ENCODE measurements at places on chromosomes 7 and 10. TPM values are rescaled to one million over a fixed set of nuclear protein-coding genes. Genes with fewer than 3 reads are reported as not detected.

The VWC2 gene
- total RNA-seq = not detected

The COX15 gene
- total RNA-seq = 37.7 TPM

The IKZF1 gene
- not detected for total RNA-seq

The TMEM270 gene
- not detected for total RNA-seq

The SLC16A9 gene
- 0.80 TPM for total RNA-seq

The TLX1 gene
- total RNA-seq = not detected

The GJC3 gene
- total RNA-seq = not detected

The MET gene
- 149 TPM for total RNA-seq

The LRRTM3 gene
- total RNA-seq = not detected

- DNase-seq = no peak
Measured at GRCh38 chr10:48478980-48479811, 125.7 kb downstream of the ARHGAP22 start.

GRCh38 chr10:34200355-34200901, 614.7 kb downstream of the PARD3 start:
- DNase-seq = no peak

DNA sequence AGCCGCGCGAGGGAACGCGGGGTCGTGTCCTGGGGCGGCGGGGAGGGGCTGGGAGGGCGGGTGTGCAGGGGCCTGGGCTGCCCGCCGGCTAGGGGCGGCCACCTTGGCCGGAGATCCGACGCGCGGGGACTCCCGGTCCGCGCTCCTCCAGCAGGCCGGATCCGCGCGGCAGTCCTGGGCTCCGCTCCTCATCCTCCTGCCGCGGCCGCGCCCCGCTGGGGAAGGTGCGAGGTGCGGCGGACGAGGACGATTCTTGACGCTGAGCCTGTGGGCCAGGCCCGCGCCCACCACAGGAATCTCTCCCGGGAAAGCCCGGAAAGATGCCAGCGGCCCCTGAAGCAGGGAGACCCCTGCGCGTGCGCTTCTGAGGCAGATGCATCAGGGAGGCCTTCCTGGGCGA, 6.6 kb upstream of the OGDHL start:
- DNase-seq = no peak

DNA sequence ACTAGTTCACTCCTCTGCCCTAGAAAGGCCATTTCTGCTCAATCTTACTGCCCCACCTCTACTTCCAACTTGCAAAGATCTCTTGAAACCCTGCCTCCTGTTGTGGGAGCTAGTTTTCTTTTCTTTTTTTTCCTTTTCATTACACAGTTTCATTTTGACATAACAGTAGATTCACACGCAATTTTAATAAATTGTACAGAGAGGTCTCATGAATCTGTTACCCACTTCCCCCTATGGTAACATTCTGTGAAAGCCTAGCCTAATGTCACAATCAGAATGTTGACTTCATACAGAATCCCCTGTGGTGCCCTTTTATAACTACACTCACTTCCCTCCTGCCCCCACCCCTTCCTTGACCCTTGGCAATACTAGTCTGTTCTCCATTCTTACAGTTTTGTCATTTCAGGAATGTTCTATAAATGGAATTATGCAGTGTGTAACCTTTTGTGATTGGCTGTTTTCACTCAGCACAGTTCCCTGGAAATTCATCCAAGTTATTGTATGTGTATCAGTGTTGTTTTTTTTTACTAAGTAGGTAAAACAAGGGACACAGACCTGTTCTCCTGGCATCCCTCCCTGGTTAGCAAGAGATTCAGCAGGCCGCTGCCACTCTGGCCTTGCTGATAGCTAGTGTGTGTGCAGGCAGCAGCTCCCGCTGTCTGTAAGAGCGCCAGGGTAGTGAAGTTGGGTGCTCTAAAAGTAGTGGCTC, 21.5 kb downstream of the CHST3 start:
- DNase-seq = peak; percentile 68

DNA sequence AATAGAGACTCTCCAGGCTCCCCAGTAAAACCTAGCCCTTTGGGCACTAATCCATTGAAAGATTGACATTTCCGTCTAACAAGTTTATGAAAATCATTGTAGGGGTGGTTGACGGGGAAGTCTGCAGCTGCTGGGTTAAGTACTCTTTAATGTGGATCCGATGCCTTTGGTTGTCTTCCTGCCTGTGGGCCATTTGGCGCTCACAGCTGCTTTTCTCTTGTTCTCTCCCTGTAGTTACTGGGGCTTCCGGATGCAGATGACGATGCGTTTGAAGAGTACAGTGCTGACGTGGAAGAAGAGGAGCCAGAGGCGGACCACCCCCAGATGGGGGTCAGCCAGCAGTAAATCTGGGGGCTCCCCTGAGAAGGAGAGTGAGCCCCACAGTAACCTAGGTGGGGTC, 22.4 kb downstream of the MTURN start:
- DNase-seq = no peak

GRCh38 chr10:89706011-89706410, 4.6 kb downstream of the KIF20B start:
- peak; percentile 24 for DNase-seq

- peak; percentile 28 for DNase-seq
Measured at GRCh38 chr7:77368974-77369373, 47.2 kb downstream of the GSAP start.

DNA sequence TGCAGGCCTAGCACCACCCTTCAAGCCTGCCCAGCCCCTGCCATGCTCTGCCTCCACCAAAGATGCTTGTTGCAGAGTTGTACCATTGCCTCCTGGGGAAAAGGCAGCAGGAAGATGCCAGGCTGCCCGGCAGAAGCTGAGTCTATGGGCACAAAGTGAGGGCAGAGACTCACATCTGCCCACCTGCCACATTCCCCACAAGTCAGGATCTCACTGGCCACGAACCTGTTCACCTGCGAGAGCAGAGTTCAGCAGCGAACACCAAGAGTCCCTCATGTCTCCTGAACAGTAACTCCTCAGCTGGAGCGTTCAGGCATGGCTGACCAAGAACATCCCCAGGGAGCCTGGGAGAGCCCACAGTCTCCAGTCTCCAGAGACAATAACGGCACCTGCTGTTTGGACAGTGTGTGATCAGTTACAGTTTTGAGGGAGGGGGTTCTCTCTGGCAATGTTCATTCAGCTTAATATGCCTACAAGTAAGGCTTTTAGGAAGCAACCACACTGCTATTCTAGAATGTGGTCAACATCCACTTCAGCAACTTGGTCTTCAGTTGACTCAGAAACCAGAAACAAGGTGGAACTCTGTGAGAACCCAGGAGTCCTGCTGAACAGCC, 78.5 kb downstream of the GRID1 start:
- DNase-seq = no peak

GRCh38 chr7:29398011-29398410, 165.6 kb upstream of the PRR15 start:
- no peak for DNase-seq

DNA sequence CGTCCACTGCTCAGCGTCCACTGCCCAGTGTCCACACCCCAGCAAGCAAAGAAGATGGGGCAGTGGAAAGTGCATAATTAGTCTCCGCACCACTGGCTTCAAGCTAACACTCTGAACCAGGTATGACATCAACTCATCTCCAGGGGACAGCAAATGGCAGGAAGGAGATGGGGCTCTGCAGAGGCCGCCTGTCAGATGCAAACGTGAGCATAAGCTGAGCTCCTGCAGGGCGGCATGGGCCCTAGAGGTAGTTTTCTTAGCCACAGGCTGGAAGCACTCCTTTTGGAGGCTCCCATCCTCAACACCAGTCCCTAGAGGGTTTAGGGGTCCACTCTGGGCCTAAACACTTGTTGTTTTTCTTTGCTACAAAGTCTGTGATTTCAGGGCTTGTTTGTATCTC, 335.8 kb upstream of the MKI67 start:
- no peak for DNase-seq

GRCh38 chr10:95655571-95656290, 780 bp downstream of the ALDH18A1 start:
- peak; percentile 44 for DNase-seq

DNA sequence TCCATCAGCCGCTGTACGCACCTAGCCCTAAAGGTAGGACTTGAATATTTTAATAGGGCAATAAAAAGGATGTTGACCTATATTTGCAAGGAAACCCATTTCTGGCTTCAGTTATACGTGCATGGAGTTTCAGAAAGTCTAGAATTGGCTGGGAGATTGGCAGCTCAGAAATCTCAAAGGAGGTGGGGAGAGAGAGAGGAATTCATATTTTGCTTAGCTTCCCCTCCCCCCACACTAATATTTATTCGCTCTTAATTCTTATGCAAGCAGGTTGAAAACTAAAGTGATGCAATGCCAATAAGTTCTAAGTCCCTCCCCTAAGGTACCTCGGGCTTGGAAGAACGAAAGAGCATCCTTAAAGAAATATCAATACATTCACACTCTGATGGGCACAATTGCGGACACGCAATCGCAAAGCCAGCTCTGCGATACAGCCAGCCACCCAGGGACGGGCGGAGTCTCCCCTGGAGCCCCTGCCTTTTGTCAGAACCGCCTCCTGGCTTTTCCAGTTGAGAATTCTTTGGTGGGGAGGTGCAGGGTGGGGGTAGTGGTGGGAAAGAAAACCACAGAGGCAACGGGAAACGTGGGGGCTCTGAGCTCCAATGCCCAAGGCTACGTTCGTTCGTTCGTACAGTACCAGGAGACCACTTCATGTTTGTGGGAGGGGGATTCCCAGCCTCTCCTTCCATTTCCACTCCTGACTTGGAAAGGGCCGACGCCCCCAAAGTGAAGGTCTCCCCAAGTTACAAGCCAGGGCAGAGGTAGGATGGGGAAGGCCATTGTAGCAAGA, 1.3 kb downstream of the SHH start:
- no peak for DNase-seq

DNA sequence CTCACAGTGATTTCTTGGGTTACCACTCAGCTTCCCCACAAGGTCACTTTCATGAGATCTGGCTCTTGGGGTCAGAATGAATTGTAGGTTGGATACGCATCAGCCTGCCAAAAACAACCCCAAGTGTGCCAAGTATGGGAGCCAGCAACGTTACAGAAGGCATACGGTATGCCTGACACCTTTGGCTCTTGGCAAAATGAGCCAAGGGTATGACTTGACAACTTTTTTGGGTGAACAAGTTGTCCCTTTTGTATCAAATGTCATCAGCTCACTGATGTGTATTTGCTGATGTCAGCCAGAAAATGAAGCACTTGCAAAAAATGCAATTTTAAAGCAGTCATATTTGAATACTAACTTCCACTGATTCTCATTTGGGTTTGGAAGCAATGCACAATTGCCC, 168.4 kb downstream of the CACNB2 start:
- no peak for DNase-seq

GRCh38 chr10:20257422-20257821, 441.2 kb downstream of the PLXDC2 start:
- no peak for DNase-seq

DNA sequence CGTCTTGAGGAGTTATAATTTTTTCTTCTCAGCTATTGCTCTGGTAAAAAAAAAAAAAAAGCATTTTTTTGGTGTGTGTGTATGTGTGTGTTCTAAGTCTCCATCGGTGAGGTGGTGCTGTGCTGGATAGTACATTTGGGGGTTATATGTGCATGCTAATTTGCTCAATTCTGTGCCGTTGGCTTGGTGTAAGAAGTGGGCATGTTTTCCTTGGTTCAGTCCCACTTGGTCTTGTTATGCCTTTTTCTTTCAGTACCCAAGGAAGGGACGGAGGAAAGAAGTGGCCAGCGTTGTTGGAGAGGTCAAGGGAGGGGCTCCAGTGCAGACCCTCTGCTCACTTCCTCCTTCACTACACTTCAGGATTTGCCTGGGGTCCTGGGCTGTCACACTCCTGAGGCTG, 20.4 kb downstream of the LRMDA start:
- DNase-seq = no peak

DNA sequence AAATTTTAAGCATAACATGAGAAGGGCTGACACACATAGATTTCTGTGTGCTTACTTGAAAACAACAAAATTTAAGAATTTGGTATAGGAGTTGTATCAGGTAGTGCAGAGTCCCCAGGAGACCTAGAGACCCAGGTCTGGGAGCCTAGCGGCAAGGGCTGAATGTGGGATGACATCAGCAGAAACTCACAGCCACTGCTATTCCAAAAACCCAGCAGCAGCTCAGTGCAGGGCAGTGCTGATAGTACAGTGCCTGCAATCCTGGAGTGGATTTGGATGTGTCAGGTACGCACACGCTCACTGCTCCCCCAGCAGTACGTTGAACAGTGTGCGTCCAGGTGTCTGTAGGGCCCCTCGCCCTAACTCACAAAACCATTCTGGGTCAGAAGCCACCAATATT, 87.1 kb downstream of the EGFR start:
- DNase-seq = no peak

DNA sequence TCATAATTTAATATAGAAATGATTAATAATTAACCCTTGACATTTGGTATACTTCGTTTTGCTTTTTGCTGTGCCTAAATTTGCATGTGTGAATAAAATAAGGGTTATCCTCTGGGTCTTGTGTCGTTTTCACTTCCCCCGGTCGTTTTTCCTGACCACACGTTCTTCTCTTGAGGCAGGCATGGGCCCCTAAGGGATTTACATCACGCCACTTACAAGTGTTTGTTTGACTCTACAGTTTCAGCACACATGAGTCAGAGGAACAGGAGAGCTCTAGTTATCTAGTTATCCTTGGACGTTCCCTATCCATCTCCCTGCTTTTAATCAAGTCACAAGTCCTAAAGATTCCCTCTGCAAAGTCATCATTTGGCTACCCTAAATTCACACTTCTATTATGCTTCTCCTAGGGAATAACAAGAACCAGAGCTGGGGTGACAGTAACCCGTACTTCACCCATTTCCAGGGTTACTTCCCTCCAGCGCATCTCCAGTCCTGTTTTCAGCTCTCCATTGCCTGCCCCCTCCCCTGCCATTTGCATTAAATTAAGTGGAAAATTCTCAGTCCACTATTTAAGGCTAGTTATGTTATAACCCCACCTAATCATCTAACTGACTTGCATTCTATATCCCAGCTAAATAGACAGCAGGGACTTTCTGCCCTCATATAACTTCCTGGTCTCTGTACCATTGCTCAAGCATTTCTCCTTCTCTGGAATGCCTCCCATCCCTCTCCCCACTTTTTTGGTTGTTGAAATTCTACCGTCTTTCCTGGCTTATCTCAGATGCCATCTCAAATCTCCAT, 206.9 kb downstream of the PTEN start:
- DNase-seq = peak; percentile 66

- no peak for DNase-seq
Measured at GRCh38 chr7:69932034-69932628, 333.9 kb downstream of the AUTS2 start.

DNA sequence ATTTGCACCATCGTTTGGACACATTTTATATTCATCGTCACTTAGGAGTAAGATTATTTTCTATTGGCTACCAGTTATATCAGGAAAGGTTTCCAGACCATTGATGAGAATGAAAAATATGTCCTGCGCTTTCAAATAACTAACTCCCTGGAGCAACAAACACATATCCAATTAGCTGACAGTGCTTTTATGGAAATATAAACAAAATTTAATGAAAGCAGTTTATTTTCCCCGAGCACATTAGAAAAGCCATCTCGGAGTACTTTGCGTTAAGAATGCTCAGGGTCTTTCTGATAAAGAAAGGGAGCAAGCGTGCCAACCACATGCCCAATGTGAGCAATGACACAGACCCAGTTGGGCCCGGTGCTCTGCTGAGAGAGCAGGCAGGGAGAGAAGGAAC, 85.1 kb upstream of the ZPBP start:
- DNase-seq = no peak
